ENCODE measurements at places on chromosomes 5 and 9.
A peak's percentile ranks its signal among the peaks of the same experiment; 100 is the strongest.

DNA sequence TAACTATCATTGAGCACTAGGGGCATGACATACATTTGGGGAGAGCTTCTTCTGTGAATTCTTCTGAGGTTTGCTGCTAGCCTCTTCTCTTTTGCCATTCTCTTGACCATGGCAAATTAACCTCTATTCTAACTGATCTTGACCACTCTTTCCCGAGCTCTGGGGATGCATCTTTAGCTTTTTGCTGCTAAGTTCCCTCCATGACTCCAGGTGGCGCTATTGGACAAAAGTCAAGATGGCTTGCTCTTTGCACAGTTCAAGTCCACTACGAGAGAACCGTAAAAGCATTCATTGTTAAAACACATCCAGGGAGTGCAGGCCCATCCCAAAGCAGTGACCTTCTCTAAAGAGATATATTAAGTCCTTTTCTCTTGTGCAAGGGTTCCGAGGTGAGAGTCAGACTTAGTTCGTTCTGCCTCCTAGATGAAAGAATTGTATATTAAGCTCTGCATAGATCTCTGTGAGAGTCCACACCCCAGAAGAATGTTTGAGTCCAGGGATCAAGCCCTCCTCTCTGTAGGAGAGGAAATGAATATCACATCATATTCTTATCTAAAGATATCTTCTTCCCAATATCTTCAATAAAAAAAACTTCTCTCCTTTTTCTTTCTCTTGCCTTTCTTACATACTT lies 1152.9 kb upstream of the CDH6 start:
- no peak for DNase-seq

- DNase-seq: no peak
Observed at GRCh38 chr9:119852390-119852789, 483.2 kb upstream of the BRINP1 start.

DNA sequence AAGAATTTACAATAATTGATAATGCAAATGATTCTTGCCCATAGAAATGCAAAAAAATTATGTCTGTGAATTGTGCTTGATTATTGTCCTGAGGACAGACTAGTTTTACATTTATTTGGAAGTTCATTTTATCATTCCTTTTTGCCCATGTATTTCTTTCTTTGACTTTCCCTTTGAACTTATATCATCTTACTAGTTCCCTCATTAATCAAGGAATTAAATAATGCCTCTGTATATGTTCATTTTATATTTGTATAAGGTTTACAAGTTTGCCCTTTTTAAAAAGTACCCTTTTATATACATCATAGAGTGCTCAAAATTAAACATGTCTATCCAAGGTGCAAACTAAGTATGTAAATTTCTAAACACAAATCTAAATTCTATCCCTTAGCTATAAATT lies 501.6 kb downstream of the NTRK2 start:
- no peak for DNase-seq

DNA sequence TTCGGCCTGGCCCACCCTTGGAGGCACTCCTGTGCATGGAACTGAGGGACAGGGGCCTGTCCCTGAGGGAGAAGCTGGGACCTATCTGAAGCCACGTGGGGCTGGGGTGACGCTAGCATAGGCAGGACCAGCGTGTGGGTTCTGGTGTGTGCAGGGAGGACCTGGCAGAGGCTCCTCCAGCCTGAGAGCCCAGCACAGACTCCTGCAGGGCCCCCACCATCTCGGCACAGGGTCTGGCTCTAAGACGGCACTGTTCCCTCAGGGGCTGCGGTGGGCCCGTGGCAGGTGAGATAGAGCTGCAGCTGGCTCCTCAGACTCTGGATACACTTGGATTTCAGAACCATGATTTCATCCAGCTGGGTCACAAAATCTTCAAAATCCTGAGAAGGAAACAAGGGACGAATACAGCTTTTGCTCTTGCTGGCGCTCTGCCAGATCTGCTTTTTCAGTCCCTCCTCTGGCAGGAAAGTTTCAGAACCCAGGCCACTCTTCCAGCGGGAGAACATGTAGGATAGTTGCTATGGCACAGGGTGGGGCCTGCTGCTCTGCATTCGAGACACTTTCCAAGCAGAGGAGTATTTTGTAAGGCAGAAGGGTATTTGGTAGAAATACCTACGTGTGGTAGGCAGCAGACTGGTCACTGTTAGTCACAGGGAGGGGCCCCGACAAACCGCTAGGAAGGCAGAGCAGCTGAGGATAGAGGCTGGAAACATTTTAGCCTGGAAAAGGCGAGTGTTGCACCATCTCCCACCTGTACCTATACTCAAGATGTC lies 74.7 kb downstream of the KIF24 start:
- DNase-seq: no peak

- DNase-seq: no peak
Observed at GRCh38 chr5:10789021-10789420, 28.0 kb upstream of the DAP start.

DNA sequence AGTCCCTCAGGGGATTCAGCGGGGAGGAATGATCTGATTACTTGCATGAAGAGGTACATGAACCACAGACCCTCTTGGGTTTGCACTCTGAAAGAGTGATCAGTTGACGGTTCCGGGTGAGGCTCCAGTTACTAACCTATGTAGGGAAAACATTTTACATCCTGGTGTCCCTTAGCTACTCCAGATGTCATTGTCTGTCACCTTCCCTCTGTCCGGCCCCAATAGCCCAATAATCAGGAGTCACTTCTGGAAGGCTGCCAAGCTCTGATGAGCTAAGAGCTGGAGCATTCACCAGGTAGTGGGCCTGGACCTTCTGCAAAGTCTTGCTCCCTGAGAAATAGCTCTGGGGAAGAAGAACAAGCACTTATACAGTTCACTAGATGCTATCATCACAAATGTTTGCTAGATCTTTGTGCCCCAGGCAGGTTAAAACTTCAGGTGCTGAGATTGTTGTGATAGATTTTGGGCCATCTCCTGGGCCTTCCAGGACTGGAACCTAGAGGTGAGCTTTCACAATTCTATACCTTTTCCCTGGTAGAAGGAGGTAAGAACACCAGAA lies 64.5 kb downstream of the ENTREP1 start:
- DNase-seq: no peak

DNA sequence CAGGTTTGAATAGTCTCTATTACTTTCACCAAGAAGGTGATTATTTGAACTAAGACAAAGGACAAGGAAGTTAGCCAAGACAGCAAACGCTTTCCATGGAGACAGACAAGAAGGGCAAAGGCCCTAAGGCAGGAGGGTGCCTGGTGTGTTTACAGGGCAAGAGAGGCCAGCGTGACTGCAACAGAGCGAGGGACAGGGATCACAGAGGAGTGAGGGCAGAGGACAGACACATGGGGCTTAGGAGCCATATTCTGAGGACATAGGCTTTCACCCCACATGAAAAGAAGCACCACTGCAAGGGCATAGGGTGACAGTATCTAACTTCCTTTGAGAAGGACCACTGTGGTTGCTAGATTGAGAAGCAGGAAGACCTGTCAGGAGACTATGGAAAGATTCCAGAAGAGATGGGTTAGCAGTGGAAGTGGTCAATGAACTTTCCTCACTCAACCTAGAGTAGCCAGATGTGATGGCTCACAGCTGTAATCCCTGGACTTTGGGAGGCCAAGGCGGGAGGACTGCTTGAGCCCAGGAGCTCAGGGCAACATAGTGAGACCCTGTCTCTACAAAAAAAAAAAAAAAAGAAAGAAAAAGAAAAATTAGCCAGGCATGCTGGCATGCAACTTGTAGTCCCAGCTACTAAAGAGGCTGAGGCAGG lies 5.0 kb upstream of the HAVCR1 start:
- DNase-seq: no peak

DNA sequence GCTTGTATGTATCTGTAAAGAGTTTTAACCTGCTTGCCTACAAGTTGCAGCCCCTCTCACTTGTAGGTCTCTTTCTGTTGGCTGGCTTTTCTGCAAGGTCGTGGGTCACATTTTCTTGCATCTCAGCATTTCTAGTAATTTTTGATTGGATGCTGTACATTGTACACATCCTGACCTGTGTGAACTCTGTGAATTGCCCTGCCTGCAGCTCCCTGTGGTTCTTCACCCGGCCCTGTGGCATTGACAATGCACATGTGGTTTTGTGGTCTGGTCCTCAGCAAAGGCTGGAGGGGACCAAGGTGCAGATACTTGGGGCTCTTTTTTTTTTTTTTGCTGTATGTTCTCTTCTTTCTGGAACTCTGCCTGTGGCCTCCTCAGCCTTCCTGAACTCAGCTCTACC lies 53.6 kb downstream of the WNK2 start:
- peak; percentile 13 for DNase-seq

DNA sequence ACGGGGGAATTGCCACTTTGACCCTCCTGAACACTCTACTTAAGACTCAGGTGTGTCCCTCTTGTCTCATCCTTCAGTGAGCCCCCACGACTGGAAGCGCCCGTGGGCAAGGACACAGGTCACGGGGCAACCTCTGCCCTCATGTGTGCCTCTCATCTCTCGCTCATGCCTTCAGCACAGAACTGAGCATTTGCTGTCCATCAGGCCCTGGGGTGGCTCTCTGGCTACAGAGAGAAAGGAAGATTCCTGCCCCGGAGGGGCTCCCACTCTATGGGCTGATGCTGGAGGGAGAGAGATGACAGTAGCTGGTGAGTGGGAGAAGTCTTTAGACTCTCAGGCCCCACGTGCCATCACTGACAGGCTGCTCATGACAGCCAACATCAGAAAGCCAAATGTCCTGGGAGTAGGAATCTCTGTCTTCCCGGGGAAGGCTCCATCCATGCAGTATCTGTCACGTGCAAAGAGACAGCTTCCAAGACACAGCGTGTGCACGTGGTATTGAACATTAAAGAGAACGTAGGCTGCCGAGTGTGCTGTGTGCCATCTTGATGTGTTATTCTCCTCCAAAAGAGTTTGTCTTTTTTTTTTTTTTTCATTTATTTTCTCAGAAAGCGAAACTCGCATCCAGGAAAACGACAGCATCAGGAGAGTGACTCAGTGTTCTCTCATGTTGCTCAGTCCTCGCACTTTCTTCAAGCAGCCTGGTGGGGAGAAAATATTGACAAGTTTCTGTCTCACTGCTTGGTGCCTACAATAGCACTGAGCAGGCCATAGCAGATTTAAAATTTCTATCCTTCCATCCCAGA lies 190.5 kb downstream of the GAS1 start:
- no peak for DNase-seq

DNA sequence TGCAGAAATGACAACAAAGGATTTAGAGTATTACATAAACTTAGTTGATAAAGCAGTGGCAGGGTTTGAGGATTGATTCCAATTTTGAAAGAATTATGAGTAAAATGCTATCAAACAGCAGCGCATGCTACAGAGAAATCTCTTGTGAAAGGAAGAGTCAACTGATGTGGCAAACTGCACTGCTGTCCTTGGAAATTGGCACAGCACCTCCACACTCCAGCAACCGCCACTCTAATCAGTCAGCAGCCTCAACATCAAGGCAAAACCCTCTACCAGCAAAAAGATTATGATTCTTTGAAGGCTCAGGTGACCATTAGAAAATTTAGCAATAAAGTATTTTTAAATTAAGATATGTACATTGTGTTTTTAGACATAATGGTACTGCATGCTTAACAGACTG lies 66.4 kb downstream of the AUH start:
- DNase-seq: no peak

DNA sequence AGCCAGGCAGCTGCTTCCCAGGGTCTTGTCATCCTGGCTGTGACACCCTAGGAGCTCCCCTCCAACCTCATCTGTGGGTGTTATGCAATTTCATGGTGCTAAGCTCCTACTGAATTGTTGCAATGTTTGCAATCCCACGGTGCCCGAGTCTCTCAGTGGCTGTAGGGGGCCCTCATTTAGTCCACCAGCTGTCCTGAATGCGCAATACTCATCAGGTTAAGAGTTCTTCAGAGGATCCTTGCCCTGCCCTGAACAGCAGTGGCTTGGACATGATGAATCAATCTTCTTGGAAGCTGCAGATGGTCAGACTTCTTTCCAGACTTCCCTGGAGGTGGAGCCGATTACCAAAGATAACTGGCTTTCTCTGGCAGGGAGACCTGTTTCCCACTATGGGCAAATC lies 584.1 kb downstream of the CCDC171 start:
- no peak for DNase-seq

GRCh38 chr5:74275171-74275992 lies 365.1 kb downstream of the ENC1 start:
- DNase-seq: no peak

DNA sequence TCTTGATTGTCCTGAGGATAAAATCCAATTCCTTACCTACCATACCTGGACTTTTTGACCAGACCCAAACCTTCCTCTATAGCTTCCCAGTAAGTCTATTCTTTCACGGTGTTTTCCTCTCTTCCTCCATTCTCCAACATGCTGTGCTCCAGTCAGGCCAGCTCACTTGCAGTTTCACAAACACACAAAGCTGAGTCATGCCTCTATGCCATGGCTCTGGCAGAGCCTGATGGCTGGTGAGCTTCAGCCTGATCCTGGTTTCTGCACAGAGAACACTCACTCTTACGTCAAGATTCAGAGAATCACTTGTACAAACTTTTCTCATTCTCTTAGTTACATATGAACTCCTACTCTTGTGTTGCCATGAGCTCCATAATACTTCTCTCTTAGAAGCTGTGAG lies 27.7 kb upstream of the PAX5 start:
- DNase-seq: no peak

DNA sequence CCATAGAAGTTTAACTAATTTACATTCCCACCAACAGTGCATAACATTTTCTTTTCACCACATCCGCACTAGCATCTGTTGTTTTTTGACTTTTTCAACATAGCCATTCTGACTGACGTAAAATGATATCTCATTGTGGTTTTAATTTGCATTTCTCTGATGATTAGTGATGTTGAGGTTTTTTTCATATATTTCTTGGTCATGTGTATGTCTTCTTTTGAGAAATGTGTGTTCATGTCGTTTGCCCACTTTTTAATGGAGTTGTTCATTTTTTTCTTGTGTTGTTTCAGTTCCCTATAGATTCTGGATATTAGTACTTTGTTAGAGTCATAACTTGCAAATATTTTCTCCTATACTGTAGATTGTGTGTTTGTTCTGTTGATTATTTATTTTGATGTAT lies 163.4 kb downstream of the FER start:
- DNase-seq: no peak

- DNase-seq: no peak
Observed at GRCh38 chr5:115623658-115624057, 2.2 kb downstream of the TMED7 start.

GRCh38 chr5:126438267-126438666 lies 15.1 kb downstream of the GRAMD2B start:
- DNase-seq: no peak

- no peak for DNase-seq
Observed at GRCh38 chr9:9817176-9817575, 795.6 kb downstream of the PTPRD start.

- DNase-seq: no peak
Observed at GRCh38 chr9:122219856-122220672, 8.7 kb downstream of the LHX6 start.

- DNase-seq: no peak
Observed at GRCh38 chr9:113920872-113921271, 44.8 kb downstream of the ZNF618 start.

- no peak for DNase-seq
Observed at GRCh38 chr5:178291969-178292825, 59.6 kb upstream of the PHYKPL start.
